Sigmoid colon (tissue), 7 donors: ENCODE measurements at places on chromosomes 4 and X. TPM values are rescaled to one million over a fixed set of nuclear protein-coding genes. Genes with fewer than 3 reads are reported as not detected.
A peak's percentile ranks its signal among the peaks of the same experiment; 100 is the strongest.

GRCh38 chr4:8736090-8736825 is 135.4 kb downstream of the HMX1 start:
- DNase-seq, result peak; percentile 44
- no peaks in the 10 kb centered on the region for H3K27me3 ChIP-seq
- no peak overlapping the region for H3K27ac ChIP-seq
- H3K4me3 ChIP-seq, result no peak overlapping the region
- no peaks in the 10 kb centered on the region for H3K36me3 ChIP-seq

DNA sequence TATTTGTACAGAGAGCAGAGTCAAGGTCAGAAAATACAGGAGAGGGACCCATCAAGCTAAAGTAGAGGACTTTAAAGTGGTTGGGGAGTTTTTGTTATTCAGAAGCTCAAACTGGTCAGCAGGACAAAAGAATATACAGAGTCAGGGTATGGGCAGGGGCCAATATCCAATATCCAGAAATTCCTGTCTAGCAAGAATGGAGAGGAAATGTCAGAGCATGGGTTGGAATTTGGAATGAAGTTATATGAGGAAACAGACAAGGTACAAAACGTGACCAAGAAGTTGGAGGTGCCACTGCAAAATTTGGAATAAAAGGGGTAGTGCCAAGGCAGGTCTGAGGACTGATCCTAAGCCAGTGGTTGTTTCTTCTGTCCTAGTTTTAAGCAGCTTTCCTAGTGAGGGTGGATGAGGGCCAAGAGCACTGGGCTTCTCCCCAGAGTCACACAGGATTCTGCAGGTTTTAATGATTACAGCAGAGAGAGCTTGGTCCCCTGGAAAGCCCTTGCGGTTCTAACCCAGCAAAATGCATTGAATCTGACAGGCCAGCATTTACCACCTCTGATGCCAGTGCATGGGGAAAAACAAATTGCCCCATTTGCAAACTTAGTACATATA is 304.7 kb upstream of the FTHL17 start:
- no peaks in the 10 kb centered on the region for H3K27me3 ChIP-seq
- H3K4me1 ChIP-seq, result no peaks in the 10 kb centered on the region
- no peak for DNase-seq
- no peaks in the 10 kb centered on the region for H3K36me3 ChIP-seq

DNA sequence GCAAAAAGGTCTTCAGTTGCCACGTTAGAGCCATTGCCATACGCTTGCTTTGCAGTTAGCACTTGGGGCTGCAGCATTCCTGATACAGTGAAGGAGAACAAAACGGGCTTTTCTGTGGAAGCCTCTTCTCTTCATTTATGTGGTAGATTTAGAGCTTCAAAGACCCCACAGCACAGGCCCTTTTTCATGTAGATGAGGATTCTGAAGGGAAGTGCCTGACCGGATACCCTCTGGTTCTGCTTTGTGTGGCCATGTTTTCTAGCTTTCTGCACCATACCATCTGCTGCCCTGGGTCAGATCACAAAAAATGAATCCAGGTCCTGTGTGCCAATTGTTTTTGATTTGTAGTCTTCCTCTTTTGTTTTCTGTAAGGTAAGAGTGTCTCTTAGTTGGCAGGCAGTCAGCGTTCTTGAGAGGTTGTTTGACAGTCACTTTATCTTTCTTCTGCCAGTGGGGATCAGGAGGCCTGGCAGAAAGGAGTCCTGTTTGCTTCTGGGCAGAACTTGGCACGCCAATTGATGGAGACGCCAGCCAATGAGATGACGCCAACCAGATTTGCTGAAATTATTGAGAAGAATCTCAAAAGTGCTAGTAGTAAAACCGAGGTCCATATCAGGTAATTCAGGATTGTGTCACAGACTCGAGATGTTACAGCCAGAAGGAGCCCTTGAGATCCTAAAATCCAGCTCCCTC is 7.7 kb downstream of the LAP3 start:
- peaks cover under 1% of the 10 kb centered on the region for H3K4me1 ChIP-seq
- DNase-seq, result no peak
- peaks cover 26% of the 10 kb centered on the region for H3K36me3 ChIP-seq

DNA sequence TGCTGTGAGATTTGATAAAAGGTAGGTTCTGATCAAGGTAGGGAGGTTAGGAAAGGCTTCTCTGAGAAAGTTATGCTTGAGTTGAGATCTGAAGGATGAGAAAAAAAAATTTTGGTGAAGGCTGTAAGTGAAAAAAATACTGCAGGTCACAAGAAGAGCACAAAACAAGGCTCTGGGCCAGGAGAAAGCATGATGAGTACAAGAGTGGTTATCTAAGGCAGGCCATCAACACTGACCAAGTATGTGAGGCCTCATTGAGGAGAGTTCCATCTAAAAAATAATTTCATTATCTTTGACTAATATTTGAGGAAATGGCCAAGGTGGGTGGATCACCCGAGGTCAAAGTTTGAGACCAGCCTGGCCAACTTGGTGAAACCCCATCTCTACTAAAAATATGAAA is 71.6 kb upstream of the SLC4A4 start:
- H3K36me3 ChIP-seq, result no peaks in the 10 kb centered on the region
- no peaks in the 10 kb centered on the region for H3K4me1 ChIP-seq
- H3K4me3 ChIP-seq, result no peak overlapping the region
- no peak overlapping the region for H3K27ac ChIP-seq
- no peak for DNase-seq

DNA sequence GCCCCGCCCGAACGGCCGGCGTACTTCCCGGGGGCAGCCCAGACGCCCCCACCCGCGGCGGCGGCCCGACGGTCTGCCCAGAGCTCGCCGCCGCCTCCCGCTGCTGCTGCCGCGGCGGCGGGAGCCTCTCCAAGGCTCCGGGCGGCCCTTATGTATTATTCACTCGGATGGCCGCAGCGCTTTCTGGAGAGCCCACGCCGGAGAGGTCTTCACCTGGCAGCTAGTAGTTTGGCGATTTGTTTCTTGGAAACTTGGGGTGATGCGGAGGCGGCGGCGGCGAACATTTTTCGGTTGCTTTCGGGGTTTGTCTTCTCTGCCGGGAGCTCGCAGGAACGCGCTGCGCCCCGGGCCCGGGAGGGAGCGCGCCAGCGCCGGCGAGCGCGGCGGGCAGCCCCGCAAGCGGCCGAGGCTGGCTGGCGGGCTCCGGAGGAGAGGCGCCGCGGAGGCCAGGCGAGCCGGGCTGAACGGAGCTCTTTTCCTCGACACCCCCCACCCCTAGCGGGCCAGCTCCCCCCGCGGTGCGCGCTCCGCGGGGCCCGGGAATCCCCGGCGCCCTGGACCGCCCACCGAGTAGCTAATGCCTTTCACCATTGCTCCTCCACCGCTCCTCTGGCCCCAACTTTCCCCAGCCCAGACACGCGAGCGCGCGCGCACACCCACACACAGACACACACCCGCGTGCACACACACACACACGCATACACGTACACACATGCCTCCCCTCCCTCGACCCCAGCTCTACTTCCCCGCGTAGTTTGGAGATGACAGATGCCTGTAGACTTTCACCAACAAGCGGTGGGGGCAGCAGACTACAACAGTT is 113.5 kb downstream of the DHX15 start:
- peaks cover 4% of the 10 kb centered on the region for H3K27me3 ChIP-seq
- peak overlapping the region; percentile 64 for H3K27ac ChIP-seq
- peak; percentile 72 for DNase-seq
- H3K4me3 ChIP-seq, result peak overlapping the region; percentile 57
- H3K4me1 ChIP-seq, result no peaks in the 10 kb centered on the region

DNA sequence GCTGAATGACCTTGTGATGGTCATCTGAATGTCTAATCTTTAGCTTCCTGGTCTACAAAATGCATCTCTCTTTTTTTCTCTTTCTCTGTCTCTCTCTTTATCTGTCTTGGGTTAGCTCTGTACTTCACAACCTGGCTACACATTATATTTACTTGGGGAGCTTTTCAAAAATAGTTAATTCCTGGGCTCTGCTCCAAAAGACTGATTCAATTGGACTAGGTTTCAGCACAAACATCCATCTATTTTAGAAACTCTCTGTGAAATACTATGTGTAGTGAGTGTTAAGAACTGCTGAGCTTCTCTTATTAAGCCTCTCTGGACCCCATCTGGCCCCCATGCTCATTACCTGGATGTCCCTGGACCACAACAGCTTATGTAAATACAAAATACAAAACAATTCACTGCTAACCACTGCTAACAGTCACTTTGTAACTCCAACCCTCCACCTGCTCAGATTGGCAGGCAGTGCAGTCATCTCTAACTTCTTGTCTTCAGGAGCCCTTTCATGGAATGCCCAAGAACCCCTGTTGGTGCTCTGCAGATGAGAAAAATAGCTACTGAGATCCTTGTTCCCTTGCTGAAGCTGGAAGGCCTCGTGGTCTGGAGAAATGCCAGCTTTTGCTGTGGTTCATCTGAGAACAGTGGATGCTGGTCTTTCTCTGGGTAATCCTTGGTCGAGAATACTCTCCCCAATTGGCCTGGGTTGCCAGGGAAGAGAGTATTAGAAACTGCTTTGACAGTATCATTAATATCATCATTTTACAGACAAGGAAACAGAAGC is 14.8 kb upstream of the BOD1L1 start:
- no peak overlapping the region for H3K4me3 ChIP-seq
- H3K36me3 ChIP-seq, result no peaks in the 10 kb centered on the region

The CSAG2 gene
- total RNA-seq, result not detected

The TTC29 gene
- not detected for total RNA-seq
